ENCODE measurements at places on chromosomes 1 and 21.

DNA sequence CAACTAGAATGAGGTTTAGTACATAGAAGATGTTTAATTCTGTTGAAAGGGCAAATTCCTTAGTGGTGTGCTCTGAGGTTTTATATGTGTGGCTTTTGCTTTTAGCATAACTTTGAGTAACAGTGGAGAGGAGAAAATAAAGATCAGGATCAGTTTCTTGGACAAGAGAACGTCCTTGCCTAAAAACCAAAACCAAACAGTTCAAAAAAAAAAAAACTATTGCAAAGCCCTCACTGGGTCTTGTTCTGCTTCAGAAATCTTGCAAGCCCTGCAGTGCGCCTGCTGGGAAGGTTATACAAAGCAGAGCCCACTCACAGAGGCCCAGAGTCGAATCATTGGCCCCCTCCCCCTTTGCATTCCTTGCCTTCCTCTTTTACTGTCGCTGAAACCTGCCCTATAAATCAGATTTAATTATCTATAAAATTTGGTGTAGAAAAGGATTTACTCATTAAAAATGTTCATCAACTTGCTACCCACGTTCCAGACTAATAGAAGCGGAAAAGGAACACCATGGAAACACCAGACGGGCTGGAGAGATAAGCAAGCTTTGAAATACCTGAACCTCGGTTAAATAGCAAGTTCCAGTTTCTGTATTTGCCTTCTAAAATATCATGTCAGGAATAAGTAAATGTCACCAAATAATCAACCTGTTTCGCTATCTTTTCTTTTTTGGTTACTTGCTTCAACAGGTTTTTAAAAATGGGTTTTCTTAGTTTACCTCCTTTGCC, 201.6 kb upstream of the PTBP2 start:
- DNase-seq, result no peak

GRCh38 chr1:240610636-240611035, 1.3 kb downstream of the GREM2 start:
- no peak for DNase-seq

DNA sequence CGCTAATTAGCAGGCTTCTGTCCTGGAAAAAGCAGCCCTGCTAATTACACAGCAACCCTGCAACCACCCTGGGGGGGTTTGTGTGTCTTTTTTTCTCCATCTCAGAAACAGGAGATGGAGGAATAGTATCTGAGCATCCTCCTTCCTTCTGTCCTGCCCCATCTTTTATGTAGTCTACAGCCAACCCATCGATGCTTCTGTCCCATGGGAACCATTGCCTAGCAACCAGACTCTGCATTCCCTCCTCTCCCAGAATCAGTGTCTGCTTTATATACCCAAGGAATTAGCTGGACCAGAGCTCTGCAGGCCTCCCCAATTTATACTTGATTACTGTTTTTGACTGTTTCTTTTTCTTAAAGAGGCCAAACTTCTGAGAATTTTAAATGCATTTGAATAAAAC, 35.1 kb downstream of the LRRC38 start:
- no peak for DNase-seq

GRCh38 chr1:58780836-58781452, 2.9 kb downstream of the JUN start:
- no peak for DNase-seq

DNA sequence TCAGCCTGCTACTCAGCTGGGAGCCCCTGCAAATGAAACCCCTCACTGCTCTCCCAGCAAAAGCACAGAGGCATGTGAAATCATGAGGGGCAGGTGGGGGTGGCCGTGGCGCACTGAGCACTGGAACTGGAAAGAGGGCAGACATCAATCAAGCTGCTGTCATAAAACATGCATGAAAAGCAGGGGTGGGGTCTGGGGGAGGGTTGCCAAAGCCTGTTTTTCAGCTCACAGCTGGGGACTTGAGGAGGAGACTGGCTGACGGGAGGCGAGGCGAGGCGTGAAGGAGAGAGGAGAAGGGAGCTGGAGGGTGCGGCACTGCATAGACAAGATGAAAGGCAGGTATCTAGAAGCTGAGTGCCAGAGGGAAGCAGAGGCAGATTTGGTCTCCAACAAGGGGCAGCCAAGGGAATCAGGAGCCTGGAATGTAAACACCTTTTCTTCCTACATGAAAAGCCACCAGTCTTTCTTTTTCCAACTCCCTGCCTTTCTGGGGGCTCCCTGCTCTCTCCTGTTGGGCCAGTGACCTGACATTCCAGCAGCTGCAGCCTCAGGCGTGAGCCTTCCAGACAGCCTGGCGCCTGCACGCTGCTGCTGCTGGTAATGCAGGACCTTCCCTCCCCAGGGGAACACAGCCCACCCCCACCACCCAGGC, 87.0 kb downstream of the NMNAT2 start:
- no peak for DNase-seq

DNA sequence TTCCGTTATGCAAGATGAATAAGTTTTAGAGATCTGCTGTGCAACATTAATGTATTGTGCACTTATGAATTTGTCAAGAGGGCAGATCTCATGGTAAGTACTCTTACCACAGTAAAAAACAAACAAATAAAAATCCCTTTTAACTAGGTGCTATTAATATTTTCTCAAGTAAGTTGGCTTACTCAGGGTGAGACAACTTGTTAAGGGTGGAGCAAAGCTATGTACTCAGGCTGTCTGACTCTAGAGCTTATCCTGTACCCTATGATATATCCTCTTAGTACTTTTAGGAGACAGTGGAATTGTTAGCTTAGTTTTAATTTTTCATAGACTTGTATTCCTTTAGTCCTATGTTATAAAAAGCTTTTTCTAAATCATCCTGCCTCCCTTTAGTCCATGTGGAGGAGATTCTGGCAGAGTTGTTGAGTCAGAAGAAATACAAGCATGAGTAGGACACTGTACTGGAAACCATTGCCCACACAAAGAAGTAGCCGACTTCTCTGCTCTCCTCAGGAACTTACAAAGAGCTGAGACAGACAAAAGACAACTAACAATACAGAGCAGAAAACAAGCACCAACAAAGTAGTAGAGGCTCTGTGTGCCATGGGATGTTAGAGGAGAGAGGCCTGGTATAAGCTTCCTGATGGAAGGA, 49.2 kb downstream of the S1PR1 start:
- DNase-seq, result no peak

DNA sequence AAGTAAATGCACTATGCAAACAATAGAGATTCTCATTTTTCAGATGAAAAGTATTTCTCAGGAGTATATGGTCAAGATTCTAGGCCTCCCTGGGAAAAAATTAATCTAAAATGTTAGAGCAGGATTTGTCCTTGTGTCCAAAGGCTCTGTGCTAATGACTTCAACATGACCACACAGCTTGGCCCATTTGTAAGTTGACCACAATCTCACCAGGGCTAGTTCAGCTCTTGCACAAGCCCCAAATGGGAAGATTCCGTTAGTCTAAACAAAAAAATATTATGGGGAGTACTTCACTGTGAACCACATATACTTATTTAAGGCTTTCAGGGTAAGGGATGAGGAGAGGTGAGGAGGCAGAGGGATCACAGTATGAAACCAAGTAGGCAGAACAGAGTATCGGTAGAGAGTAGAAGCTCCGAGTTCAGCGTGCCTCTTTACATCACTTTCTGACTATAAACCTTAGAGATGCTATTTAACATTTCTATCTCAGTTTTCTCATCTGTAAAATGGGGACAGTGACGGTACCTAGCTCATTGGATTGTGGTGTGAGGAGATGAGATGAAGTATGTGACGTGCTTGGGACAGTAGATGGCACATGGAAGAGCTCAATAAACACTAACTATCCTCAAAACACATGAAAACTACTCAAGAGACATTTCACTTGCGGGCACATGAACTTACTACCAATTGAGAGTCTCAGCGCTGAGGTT, 37.8 kb upstream of the CTTNBP2NL start:
- no peak for DNase-seq

- no peak for DNase-seq
Observed at GRCh38 chr1:200369706-200370105, 40.1 kb downstream of the ZNF281 start.

- DNase-seq, result no peak
Observed at GRCh38 chr1:222919478-222919865, 104.6 kb downstream of the DISP1 start.

GRCh38 chr1:85898861-85899260, 190.6 kb upstream of the ZNHIT6 start:
- DNase-seq, result no peak

- DNase-seq, result no peak
Observed at GRCh38 chr1:111565079-111565478, 54.5 kb upstream of the RAP1A start.

- no peak for DNase-seq
Observed at GRCh38 chr1:36135330-36135667, 10.3 kb upstream of the COL8A2 start.

GRCh38 chr21:36696390-36697059, 2.4 kb upstream of the SIM2 start:
- no peak for DNase-seq

DNA sequence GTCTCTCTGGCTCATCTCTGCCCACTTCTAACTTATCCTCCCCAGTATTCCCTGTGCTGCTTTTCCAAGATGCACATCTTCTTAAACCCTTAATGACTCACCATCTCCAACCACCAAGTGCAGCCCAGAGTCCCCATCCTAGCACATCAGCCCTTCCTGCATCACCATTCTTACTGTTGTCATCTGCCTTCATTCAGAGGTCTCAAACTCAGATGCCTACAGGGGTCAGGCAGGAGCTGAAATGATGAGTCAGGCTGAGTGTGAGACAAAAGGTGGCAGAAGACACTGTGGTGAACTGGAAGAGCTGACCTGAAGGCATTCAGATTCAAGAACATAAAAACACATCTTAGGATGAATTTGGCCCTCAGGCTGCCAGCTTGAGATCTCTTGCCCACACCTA, 34.6 kb downstream of the OLFML2B start:
- DNase-seq, result no peak

- DNase-seq, result no peak
Observed at GRCh38 chr1:230090194-230090711, 23.2 kb downstream of the GALNT2 start.

GRCh38 chr1:55064861-55065263, 25.5 kb downstream of the PCSK9 start:
- no peak for DNase-seq

- DNase-seq, result peak; percentile 55
Observed at GRCh38 chr1:242432491-242433095, 91.9 kb downstream of the PLD5 start.

- no peak for DNase-seq
Observed at GRCh38 chr1:29756085-29756484, 519.8 kb downstream of the PTPRU start.

DNA sequence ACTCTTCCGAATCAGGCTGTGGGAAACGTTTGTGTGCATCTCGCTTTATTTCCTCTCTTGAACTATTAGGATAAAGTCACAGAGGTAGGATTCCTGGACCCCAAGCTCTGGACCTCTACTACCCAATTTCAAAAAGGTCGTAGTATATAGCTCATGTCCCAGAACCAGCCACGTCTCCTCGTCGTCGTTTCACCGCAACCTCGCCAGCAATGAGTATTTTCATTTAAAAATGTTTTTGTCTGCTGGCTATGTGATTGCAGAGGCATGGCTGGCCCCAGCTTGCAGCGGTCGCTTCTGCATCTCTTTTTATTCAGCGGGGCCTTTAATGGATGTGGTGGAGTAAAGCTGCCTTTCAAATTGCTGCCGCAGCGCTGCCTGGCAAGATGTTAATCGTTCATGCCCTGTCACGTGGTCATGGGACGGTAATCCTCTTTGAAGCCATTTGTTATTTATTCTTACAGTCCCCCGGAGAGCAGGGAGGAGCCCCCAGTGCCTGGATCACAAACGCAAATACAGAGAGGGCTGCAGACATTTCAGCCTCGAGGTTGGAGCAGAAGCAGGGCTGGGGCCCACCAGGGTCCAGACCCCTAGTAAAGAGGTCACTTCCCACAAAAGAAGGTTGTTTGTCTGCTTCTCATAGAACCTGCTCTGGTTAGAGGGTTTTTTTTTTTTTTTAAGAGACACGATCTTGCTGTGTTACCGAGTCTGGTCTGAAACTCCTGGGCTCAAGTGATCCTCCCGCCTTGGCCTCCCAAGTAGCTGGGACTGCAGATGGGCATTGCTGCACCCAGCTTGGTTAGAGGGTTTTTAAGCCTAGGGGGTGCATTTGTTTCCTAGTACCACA, 11.6 kb upstream of the NPHP4 start:
- DNase-seq, result no peak

- DNase-seq, result no peak
Observed at GRCh38 chr1:20530306-20530705, 22.1 kb upstream of the FAM43B start.

GRCh38 chr21:33821503-33822322, 93.9 kb downstream of the ATP5PO start:
- DNase-seq, result no peak

- DNase-seq, result no peak
Observed at GRCh38 chr1:172141341-172141881, 279.1 kb upstream of the C1orf105 start.

GRCh38 chr1:172530000-172530399, 3.0 kb upstream of the SUCO start:
- DNase-seq, result no peak

DNA sequence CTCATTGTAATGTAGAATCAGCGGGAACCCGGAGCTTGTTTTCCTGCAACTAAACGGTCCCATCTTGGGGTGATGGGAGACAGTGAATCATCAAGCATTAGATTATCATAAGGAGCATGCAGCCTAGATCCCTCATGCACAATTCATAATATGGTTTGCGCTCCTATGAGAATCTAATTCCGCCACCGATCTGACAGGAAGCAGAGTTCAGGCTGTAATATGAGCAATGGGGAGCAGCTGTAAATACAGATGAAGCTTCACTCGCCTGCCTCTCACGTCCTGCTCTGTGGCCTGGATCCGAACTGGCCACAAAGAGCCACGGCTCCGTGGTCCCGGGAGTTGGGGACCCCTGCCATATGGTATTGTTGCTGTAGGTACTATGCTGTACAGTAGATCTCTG, 1.6 kb downstream of the IFI44 start:
- no peak for DNase-seq

GRCh38 chr1:4743978-4744750, 89.8 kb downstream of the AJAP1 start:
- DNase-seq, result no peak

DNA sequence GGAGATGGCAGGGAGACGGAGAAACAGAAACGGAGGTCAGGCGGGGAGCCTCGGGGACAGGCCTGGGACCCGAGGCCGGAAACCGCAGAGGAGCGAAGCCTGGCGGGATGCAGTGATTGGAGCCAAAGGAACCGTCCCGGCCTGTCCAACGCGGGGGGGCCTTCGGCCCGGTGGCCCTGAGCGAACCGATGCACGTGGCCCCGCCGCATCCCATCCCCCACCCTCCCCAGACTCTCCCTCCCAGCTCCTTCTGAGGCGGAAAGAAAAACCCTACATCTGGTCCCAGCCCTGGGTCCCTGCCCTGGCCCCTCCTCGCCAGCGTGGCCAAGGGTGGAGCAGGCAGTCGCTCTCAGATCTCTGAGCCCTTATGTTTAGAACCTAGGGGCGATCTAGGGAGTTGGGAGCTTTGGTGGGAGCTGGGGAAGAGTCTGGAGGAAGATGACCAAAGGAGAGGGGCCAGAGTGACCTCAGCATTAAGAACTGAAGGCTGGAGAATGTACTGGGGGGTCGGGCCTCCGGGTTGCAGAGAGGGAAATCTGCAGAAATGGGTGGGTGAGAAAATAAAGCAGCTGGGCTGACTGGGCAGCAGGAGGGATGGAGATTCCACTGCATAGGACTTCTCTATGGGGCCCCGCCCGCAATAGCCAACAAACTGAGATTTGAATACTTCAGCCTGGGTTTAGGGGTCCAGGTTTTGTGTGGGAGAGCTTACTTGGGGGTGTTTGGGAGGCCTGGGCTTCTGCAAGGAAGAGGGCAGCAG, 1.5 kb upstream of the CRABP2 start:
- DNase-seq, result no peak

GRCh38 chr1:231408528-231409094, 13.5 kb downstream of the EGLN1 start:
- no peak for DNase-seq

- no peak for DNase-seq
Observed at GRCh38 chr1:88943241-88943640, 49.2 kb downstream of the KYAT3 start.
